ENCODE measurements at places on chromosomes 13 and 19. TPM values are rescaled to one million over a fixed set of nuclear protein-coding genes. Genes with fewer than 3 reads are reported as not detected.

DNA sequence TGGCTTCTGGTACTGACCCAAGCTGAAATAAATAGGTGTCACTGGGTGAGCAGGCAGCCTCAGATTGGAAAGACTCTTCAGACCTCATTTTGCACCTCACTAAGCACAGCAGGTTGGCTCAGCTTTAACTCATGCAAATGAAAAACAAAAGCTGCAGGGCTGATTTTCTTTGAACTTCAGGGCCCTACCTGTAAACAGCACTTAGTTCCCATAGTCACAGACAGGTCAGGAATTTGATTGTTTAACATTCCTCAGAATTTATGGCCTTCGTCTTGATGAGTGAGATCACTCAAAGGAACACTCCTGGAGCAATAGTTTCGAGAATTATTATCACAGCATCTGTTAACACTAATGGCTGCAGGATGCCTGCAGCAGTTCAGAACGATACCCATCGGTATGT lies 718.5 kb downstream of the EFNB2 start:
- no peak for DNase-seq

- DNase-seq: no peak
Observed at GRCh38 chr19:38898788-38899446, 501 bp downstream of the SIRT2 start.

DNA sequence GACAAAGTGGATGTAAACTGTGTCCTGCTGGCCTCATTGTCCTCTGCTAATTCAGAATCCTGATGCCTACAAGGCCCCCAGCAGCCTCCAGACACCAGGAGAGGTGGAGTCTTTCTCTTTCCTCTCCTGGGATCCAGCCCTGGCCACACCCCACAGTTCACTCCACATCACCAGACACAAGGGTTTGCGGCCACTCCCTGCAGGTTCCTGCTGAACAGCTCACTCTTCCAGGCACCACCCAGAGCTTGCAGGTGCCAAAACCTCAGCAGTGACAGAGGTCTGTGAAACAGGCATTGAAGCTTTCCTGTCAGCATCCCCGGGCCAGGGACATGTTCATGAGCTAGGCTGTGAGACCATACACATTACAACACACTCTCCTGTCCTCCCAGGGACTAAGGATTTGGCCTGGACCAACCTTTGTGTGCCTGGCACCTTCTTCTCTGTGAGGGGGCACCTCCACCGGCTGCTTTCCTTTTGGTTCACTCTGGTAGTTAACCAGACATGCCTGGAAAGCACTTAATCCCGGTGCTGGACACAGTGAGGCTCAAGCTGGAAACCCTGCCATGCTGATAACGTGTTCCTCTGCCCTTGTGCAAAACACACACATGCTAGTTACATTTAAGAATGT lies 11.1 kb upstream of the ATP12A start:
- no peak for DNase-seq

GRCh38 chr13:76813891-76814290 lies 72.3 kb downstream of the KCTD12 start:
- no peak for DNase-seq

DNA sequence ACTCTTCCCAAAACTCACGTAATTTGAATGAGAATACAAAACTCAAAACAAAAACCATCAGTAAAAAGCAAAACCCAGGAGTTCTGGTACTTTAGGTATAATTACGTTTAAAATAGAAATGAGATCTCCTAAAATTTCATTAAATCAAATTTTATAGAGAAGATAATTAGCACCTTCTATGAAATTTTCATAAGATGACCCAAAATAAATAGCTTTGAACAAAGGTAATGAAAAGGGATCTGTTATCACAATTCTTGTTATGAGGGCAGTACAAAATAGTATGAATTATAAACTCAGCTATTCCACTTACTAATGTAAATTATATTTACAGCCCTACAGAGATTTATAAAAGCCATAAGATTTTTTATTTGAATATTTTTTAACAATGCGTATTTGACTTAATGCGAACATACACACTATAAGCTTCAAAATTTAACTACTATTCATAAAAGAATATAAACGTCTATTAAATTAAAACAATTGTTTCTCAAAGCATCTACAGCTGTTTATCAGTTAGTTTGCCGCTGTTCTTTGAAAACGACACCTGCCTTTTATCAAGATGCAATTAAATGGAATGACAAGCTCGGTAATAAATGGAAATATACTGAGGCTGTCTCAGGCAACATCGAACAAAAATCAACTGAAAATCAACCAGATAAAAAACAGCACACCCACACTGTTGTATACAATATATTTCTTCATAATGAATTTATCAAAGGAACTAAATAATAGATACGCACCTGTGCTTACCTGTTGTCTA lies 63.8 kb downstream of the KCNRG start:
- no peak for DNase-seq

DNA sequence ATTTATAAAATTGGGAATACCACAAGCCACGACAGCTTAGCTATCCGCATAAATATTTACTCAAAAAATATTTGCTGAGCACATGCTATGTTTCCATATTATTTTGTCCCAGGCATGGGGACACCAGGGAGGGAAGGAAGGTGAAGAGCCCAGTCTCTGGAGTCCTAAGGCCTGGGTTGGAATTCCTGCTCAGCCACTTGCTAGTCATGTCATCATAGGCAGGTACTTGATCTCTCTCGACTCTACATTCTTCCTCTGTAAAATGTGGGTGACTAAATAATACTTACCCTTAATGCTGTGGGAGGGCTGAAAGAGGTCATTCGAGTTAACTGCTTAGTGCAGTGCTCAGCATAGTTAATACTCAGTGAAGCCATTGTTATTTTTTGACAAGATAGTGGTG lies 4.3 kb upstream of the RNASEH2B start:
- DNase-seq: no peak

PEAK3 gene
- total RNA-seq: not detected

GRCh38 chr13:51147732-51148131 lies 36.7 kb upstream of the C13orf42 start:
- no peak for DNase-seq

DNA sequence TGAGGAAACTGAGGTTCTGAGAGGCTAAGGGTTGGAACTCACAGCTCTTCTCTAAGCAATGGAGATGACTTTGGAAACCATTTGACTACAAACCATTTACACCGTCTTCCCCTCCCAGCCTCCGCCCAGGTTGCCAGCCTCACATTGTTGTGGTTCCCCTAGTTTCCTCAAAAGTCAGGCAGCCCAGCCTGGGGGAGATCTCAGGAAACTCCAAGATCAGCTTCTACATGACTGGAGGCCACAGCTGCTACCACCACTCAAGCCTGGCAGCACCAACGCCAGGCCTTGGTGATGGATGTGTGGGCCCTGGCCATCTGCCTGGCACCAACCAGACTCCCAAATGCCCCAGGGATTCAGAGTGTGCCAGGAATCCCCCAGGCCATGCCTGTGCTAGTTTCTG lies 207.9 kb downstream of the TSHZ3 start:
- no peak for DNase-seq

DNA sequence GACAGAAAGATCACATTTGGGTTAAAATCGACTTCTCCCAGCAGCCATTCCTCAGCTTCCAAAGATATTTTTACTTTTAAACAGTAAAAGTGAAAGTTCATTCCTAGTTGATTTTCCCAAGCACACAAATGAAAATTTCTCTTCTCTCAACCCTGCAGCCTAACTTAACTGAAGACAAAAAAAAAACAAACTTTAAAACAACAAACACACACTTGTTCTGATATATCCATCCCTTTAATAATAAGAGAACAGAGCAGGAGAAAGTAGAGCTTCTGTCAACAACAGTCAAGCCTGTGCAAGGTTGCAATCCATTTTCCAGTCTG lies 72.9 kb downstream of the STK24 start:
- DNase-seq: no peak

GRCh38 chr19:49415102-49415809 lies 8.0 kb downstream of the PTH2 start:
- no peak for DNase-seq

BEST2 gene
- 0.10 TPM for total RNA-seq

GRCh38 chr19:17074634-17075034 lies 618 bp downstream of the HAUS8 start:
- DNase-seq: no peak

FOSB gene
- 12.6 TPM for total RNA-seq

AMER2 gene
- not detected for total RNA-seq

AXL gene
- 47.4 TPM for total RNA-seq

GRCh38 chr19:14139944-14140343 lies 3.6 kb upstream of the ASF1B start:
- no peak for DNase-seq

DNA sequence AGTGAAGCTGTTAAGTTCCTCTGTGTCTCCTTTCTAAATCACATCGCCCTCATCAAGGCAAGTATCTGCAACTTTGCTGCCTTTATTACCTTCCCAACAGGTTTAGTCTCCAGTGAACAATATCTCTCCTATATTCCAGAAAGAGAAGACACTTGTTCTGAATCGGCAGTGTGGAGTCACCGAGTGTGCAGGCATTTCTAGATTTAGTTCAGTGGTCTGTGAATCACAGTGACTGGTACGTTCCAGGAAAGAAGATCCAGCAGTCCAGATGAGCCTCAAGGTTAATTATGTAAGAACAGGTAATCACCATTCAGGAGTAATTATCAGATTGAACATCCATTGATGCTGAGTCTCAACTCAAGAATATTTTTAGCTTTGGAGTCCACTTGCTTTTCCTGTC lies 497.0 kb downstream of the FOXO1 start:
- DNase-seq: no peak

DNA sequence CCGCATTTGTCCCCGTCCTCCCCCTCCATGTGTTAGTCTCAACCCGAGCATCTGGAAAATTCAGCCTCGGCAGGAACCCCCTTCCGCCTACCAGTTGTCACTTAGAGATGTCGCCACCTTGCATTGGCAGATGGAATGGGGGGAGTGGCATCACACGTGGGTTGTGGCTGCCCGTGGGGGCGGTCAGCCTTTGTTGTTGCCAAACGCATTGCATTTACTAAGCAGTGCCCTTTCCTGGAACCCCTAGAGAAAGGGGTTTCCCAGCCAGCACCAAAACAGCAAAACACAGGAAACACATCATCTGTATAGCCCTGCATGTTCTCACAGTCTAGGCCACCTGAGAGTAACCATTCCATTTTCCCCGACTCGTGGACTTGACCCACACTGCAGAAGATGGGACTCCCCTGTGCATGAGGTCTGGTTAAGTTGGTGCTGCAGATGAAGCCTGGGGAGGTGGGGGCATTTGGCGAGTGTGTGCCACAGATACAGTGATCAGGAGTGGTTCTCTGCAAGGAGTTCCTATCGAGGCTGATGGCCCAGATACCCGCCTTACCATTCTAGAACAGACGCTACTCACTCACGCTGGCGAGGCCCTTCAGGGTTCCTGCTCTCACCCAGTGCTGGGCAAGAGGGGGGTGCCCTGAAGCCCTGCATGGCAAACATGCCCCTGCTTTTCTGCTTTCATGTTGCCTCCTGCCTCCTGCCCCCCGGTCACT lies 38.3 kb downstream of the TMED1 start:
- no peak for DNase-seq

DNA sequence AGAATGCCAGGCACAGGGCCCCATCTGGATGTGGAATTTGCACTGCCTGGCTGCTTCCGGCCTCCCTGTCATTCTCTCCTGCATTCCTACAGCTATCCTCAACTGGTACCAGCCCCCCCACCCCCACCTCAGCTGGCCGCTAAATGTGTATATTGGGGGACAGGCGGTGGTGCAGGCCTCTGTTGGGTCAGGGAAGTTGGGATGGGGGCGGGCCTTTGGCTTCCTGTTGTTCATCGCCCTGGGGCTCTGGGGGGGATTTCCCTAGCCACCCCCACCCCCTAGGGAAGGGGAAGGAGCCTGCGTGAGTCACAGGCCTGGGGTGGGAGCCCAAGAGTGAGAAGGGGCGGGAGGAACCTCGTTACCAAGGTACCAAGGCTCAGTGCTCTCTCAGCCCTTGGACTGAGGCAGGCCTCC lies 10.6 kb downstream of the POU2F2 start:
- no peak for DNase-seq

DNA sequence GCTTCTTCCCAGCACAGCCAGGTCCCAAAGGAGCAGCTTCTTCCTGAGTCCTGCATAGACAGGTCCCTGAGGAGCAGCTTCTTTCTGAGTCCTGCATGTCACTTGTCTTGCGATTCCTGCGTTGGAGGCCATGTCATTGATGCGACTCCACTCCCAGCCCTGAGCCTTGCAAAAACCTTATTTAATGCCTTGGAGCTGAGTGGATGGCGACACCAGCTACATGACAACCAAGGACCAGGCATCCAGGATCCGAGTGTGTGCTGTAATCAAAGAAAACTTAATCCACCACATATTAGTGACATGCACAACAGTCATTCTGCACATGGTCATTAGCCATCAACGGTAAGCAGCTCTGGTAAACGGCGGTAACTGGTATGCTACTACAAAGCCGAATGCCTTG lies 315.8 kb downstream of the TEX29 start:
- DNase-seq: no peak
